ENCODE measurements at places on chromosomes 5 and 9.

DNA sequence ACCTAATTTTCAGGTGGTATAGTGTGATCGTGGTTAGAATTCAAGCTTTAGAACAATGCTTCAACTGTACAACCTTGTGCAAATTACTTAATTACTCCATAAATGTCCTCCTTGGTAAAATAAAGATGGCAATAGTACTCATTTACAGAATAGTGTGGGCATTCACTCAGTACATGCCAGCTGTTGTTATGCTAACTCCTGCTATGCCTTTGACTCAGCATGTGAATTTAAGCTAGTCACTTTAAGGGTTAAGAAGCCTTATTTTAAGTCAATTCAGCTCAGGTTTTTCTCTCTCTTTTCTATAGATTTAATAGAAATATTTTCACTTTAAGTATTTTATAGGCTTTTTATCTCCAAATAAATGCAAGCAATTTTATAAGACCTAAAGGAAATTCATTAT, 335.6 kb upstream of the ITGA1 start:
- DNase-seq, result no peak

- no peak for DNase-seq
Observed at GRCh38 chr9:87197349-87198130, 250.2 kb upstream of the GAS1 start.

DNA sequence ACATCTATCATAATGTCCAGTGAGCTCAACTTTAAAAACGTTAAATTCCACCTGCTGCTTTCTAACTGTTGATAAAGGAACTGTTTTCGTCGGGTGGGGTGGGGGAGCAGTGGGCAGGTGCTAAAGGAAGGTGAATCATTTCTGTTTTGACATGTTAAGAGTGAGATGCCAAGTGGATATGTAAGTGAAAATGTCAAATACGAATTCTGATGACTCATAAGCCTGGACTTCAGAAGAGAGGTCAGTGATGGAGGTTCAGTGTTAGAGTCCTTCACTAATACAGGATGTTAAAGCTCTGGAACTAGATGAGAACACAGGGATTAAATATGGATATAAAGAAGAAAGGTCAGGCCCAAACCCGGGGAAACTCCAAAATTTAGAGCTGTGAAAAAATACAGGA, 617.9 kb upstream of the CTNND2 start:
- no peak for DNase-seq

GRCh38 chr9:76414661-76415060, 20.4 kb upstream of the RFK start:
- peak; percentile 81 for DNase-seq

- no peak for DNase-seq
Observed at GRCh38 chr5:50606179-50606578, 60.3 kb upstream of the PARP8 start.

DNA sequence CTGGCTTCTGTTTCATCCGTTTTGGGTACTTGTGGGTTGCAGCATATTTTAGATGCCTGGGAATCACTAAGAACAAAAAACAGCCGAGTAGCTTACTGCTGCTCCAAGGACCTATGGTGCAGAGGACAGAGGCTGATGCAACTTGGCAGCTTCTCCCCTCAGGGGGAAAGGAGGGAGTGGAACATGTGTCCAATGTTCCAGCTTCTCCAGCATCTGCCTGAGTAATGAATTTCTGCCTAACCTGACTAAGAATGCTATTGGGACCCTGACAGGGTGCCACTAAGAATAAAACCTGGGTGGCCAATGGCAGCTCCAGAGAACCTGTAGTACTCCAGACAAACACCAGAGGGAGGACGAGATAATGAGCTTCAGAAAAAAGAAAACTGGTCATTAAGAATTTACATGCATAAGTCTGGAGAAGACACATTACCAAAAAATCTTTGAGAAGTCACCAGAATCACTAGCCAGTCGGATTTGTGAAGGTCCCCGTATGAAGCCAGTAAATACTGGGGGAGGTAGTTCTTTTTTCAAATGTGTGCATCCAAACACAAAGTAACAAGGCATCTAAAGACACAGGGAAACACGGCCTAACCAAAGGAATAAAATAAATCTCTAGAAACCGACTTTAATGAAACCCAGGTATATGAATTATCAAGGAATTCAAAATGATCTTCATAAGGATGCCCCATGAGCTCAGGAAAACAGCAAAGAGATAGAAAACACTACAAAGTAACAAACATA, 293.5 kb downstream of the HINT1 start:
- DNase-seq, result peak; percentile 12

DNA sequence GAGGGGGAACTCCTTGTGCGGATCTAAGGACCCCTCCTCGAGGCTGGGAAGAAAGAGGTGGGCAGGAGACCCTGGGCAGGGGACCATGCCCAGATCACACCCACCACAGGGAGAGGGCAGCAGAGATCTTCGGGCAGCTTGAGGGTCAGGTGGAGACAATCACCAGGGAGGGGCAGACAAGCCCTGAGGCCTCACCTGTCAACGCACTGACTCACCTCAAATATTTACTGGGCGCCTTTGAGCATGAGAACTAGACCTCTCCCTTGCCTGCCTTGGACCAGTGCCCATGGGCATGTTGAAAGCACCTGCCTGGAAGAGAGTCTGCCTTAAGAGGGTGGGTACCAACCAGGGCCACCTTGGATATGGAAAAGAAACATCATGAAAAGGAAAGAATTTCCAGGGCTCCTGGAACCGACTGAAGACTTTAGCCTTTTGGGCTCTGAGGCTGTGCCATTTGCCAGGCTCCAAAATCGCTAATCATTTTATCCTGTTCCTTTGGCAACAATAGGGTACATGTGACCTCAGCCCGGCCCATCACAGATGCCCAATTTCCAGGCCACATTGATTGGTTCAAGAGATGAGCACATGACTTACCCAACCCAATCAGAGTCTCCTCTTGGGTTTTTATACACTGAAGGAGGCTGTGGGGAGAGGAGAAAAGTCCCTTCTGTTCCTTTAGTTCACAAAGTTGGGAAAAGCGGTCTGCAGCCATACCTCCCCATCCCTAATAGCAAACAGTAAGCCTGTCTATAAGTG, 10.4 kb upstream of the SPINK4 start:
- no peak for DNase-seq

Data from fibroblast of the aortic adventitia (primary cell).